ENCODE measurements at places on chromosomes 6 and 20.
A peak's percentile ranks its signal among the peaks of the same experiment; 100 is the strongest.

- no peak for DNase-seq
Observed at GRCh38 chr20:39083761-39084160, 121.6 kb downstream of the DHX35 start.

GRCh38 chr6:156395276-156395675 lies 381.9 kb upstream of the ARID1B start:
- DNase-seq: no peak

- peak; percentile 31 for DNase-seq
Observed at GRCh38 chr20:4026093-4026601, 10.8 kb upstream of the RNF24 start.

DNA sequence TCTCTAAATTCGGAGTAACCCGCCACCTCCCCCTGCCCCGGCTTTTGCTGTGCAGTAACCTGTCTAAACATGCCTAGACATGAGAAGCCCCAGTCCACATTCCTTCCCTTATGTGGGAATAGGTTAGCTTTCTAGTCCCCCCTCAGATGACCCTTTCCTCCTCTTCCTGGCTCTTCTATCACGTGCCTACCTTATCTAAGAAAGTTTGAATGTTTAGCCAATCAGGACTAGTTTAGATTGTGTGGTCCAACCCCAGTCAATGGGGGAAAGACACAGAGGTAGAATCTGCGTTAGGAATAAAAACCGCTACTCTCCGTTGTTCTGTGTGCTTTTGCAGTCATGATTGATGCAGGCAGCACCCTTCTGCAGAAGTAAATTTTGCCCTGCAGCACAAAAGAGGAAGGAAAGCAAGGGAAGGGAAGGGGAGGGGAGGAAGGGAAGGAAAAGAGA lies 69.0 kb upstream of the CD93 start:
- no peak for DNase-seq

- DNase-seq: no peak
Observed at GRCh38 chr6:27327023-27327738, 15.1 kb upstream of the POM121L2 start.

DNA sequence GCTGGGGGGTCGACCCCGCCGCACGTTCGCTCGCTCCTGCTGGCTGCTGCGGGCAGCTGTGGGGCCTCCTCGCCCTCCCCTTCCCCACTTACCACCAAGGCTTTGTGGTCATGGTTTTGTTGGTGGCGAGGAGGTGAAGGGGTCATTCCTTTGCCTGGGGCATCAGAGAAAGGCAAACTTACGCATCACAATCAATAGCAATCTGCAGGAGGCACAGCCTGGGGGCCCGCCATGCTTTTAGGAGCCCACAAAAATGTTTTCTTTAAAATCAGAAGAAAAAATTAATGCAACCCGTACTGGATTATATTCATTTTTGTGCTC lies 137.0 kb downstream of the IMPG1 start:
- no peak for DNase-seq

DNA sequence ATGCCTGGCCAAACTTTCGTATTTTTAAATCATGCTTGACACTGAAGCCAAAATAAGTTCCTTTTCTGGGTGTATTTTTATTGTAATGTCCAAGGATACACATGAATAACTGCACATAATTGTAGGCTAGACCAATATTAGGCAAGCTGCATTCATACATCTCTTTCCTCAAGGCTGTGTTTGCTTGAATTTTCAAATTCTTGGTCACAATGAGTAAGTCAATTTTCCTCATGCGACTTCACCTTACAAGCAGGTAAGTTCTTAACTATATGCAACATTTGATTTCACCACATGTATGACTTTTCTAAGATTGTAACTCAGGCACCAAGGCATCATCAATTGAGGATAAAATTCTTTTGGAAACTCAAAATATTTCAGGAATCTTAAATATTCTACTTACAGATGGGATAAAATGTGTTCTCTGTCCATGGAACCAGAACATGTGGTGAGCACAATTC lies 112.4 kb upstream of the ZNF217 start:
- no peak for DNase-seq

GRCh38 chr20:40913224-40914185 lies 115.1 kb upstream of the TOP1 start:
- DNase-seq: no peak

GRCh38 chr6:5481033-5481432 lies 219.7 kb downstream of the FARS2 start:
- no peak for DNase-seq

GRCh38 chr20:41074441-41074840 lies 45.8 kb downstream of the TOP1 start:
- no peak for DNase-seq

DNA sequence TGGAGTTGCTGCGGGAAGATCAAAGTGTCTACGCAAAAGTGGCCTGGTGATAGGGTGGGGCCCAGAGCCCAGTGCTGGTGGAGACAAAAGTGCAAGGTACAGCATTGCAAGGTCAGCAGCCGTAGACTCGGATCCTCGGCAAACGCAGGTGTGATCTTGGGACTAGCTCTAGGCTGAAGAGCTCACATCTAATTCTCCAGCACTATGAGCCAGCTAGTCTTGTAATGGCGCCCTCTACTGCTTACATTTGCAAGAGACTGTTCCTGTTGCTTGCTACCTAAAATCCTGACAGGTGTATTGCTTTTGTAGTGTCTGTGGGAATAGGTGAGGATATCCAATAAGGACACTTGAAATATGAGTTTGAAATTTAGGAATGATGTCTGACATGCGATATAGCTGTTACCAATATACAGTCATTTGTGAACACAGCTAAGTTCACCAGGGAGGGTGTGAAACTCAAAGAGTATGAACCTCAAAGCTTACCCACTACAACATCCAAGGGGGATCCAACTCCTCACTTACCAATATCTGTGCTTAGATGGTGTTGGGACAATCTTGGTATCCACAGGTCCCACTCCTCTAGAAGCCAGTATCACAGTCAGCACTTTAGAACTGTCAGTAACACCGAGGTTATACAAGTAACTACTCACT lies 58.4 kb downstream of the PDE7B start:
- DNase-seq: no peak

DNA sequence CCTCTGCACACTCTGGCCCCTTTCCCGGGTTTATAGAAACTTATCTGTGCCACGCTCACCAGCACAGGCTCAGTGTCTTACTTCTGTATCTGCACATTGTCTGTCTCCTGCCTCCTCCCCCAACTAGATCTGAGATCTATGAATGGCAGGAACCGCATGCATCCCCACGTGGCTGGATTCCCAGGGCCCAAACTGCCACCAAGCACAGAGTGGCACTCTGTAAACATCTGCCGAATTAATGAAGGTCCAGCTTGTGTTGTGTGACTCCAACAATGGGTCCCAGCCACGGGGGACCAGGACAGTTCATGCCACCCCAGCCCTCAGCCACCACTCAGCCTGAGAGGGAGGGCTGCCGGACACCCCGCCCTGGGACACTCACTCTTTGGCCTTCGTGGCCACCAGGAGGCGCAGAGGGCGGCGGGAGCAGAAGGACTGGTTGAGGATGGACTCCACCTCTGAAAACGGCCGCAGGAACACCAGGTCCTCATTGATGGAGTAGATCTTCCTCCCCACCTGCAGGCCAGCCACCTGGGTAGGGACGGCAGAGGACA lies 171.1 kb downstream of the PREX1 start:
- peak; percentile 70 for DNase-seq

DNA sequence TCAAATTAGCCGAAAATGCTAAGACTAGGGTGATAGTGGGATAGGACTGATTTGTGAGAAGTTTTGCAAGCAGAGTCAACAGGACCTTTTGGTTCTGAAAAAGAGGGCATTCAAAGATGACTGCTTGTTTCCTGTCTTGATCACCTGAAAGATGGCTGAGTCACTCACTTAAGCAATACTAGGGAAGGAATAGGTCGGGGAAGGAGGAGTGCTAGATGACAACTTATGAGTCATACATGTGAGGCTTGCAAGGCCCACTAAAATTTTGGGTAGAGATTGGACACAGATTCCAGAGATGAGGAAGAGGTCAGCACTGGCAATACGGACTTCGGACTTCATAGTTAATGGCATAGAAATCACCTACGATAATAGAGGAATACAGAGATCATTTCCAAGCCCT lies 89.2 kb downstream of the FAM83B start:
- DNase-seq: no peak

- no peak for DNase-seq
Observed at GRCh38 chr6:169508452-169508851, 193.4 kb downstream of the WDR27 start.

DNA sequence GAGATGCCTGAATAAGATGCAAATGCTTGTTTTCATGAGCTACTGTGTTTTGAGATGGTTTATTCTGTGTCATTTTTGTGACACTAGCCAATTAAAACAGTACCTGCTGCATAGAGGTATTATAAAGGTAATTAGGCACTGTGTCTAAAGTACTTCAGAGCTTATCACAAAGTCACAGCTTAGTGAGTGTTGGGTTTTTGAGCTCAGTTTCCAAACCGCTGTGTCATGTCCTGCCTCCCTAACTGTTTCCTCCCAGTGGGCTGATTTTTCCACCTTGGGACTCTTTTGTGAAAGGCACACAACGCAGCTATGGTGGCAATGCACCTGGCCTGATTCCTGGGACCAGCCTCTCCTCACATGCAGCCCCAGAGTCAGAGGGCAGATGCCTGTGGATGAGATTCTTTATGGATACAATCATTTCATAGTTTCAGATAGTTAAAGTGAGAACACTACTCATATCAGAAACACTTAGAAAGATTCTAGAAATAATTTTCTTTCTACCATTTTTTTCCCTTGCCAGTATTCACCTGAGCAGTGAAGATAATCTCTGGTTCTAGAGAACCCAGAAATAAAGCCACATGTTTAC lies 41.3 kb upstream of the TAGAP start:
- DNase-seq: no peak

- DNase-seq: no peak
Observed at GRCh38 chr6:149963212-149963461, 606 bp upstream of the ULBP1 start.

DNA sequence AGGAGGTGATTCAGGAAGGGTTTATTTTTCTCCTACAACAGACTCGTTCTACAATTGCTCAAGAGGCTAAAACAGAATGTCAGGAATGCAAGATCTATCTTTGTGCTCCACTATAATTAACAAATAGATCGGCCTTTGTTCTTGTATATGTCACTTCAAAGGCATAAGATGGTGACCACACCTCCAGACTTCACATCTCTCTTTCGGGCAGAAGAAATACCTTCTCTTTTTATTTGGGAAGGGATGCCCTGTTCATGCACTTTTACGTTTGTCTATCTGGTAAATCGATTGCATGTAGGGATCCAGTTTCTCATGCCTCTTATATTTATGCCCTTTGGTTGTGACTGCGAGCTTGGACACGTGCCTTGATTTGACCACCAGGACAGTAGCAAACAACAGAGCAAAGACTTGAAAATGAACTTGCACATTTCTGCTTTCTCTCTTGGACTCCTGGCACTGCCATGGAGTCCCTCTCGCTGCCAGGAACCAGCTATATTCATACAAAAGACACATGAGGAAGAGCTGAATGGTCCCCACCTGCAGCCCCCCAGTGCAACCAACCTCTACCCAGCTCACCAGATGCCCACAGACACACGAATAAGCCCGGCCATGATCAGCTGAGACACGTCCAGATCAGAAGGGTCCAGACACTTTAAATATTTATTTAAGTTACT lies 219.8 kb upstream of the STXBP5 start:
- DNase-seq: no peak

DNA sequence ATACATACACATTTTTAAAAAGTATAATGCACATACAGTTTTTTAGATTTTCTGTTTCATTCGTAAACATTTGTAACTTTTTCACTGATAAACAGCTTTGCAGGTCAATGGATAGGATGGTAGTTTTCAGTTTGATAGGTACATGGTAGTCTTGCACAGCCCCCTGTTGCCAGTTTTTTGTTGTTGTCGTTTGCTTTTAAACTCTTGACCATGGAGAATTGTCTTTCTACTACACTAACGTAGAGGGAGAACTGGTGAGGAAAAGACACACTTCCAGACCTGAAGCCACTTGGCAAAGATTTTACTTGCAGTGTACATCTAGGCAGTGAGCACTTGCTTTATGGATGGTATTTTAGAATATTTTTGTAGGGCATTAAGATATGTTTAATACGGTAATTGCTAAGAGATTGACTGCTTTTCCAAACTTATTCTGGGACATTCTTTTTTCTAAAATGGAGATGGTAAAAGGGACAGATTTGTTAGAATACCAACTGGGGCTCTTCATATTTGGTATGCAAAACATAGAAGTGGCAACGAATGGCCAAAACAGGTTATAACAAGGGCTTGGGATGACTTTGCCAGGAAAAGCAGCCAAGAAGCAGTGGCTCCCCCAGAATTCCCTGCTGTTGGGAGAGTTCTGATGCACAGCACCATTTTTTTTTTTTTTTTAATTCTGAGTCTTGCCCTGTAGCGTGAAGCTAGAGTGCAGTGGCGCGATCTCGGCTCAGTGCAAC lies 1.5 kb downstream of the PYGB start:
- DNase-seq: no peak

GRCh38 chr6:132067286-132067685 lies 116.1 kb upstream of the CCN2 start:
- DNase-seq: no peak

DNA sequence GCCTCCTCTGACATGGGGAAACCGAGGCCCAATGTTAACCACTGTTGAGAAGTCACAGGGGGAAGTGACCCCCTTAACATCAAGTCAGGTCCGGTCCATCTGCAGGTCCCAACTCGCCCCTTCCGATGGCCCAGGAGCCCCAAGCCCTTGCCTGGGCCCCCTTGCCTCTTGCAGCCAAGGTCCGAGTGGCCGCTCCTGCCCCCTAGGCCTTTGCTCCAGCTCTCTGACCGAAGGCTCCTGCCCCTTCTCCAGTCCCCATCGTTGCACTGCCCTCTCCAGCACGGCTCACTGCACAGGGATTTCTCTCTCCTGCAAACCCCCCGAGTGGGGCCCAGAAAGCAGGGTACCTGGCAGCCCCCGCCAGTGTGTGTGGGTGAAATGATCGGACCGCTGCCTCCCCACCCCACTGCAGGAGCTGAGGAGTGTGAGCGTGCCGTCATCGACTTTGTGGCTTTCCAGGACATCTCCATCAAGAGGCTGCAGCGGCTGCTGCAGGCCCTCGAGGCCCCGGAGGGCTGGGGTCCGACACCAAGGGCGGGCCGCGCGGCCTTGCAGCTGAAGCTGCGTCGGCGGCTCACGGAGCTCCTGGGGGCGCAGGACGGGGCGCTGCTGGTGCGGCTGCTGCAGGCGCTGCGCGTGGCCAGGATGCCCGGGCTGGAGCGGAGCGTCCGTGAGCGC lies 1.6 kb downstream of the TNFRSF6B start:
- DNase-seq: no peak

- DNase-seq: no peak
Observed at GRCh38 chr20:5401277-5401875, 84.6 kb upstream of the PROKR2 start.

DNA sequence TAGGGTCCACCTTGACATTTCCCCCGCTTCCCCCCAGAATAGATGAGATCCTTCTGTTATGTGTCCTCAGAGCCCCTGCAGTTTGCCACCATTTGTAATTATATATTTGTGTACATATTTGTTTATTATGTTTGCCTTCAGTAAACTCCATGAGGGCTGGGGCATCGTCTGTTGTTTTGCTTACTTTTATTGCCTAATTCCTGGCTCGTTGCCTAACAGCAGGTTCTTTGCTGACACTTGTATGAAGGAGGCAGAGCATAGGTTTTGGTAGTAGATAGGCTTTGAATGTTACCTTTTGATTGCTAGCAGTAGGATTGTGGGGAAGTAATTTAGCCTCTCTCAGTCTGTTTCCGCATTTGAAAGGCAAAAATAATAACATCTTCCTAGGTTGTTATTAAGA lies 9.9 kb downstream of the MAP3K4 start:
- no peak for DNase-seq

Measured in nucleus accumbens (tissue), 56 donors.